ENCODE measurements at places on chromosomes 2 and 18.

- DNase-seq, result no peak
Observed at GRCh38 chr2:240647503-240648154, 22.3 kb downstream of the GPR35 start.

DNA sequence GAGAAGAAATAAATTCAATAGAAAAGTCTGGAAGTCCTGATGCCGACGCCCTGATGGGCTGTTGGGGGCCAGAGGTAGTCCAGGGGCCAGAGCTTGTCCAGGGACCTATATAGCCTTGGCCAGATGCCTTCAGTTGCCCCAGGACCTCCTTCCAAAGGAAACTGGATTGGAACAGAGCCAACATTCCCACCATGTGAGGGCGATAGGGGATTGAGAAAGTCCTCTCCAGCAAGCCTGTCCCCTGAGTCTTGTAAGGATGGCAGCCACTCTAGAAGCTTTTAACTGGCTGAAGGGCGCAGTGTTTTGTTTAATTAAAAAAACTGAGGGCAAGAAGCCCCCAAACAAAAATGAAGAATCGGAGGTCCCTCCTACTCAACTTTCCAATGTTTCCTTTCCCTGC is 54.9 kb upstream of the CDCA7 start:
- no peak for DNase-seq

DNA sequence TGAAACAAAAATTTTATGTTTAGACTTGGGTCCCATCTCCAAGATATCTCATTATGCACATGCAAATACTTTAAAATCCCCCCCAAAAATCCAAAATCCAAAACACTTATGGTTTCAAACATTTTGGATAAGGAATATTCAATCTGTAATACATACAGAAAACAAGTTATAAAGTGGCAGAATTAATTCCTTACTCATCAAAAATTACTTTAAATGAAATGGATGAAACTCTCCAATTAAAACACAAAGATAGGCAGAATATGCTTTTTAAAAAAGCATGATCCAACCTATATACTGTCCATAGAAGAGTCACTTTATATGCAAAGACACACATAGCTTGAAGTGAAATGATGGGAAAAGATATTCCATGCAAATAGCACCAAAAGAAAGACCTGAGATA is 744.6 kb downstream of the LRP1B start:
- DNase-seq, result no peak

DNA sequence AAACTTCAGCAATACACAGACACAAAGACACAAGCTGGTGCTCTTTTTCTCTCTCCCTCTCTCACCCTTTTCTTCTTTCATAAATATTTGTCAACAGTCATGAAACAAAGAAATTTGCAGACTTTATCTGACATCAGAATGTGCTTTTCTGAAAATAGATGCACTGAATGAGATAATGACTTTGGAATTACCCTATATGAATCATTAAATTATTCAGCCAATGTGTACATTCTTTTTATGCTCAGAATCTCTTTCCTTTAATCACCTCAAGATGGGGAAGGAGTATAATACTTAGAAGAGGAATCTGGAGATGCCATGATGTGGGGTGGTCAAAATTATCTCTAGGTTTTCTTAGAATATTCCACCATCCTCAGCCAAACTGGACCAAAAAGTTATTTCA is 289.9 kb downstream of the LRRTM1 start:
- DNase-seq, result peak; percentile 15

DNA sequence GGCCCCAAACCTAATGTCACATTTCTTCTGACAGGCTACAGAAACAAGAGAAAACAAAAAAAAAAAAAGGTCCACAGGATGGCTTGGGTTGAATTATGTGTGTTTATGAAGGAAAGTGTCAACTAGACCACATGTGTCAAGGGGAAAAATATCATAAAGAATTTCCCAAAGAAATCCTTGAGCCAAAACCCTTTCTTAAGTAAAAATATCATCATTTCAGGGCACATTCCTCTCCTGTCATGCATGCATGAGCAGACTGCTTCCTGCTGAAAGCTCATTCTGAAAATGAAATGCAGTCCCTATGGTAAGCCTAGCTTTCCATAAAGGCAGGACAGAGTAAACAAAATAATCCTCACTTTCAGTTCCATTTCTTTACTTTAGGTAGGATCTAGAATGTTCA is 85.7 kb upstream of the RBBP8 start:
- DNase-seq, result no peak

- DNase-seq, result no peak
Observed at GRCh38 chr2:16400127-16400623, 265.5 kb downstream of the CYRIA start.

DNA sequence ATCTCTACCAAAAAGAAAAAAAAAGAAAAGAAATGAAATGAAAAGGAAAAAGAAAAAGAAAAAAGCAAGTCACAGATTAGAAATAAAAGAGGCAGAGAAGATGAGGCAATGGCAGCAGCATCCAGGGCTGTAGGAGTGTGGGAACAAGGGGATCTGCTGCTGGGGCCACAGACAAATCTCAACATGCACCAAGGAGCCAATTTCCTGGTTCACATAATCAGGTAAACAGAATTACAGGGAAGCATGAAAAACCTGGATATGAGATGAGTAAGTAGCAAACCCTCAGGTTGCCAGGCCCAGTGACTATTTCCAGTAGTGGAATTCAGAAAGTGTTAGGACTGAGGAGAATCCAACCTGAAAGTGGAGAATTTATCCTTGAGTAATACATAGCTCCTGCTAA is 77.4 kb upstream of the ARHGAP28 start:
- no peak for DNase-seq

DNA sequence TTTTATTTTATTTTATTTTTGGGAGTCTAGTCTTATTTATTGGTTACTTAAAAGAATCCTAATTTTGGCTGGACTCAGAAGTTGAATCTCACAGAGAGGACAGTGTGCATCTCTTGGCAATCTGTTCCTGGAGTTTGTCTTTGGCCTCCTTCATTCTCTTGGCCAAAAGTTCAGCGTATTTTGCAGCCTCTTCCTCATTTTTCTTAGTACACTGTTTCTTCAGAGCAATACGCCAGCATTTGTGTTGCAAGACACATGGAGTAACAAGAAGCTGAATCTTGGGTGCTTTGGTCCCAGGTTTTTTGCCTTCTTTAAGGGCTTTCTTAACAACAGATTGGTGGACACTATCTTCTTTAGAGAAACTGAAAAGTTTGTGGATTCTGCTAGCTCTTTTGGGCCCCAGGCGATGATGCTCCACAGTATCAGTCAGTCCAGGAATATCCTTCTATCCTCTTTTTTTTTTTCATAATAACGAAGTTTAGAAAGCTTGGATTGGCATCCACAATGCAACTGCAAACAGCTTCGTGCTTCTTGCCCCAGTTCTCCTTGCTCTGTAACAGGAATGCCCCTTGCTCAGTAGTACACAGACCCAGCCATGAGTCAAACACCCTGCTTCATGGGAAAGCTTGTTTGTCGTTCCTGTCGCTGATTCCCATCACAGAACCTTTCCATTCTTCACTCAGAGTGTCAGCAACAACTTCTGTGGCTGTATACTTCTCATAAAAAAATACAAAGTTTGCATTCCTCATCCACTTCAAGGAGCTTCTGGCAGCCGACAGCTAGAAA is 34.8 kb upstream of the RFX8 start:
- no peak for DNase-seq

DNA sequence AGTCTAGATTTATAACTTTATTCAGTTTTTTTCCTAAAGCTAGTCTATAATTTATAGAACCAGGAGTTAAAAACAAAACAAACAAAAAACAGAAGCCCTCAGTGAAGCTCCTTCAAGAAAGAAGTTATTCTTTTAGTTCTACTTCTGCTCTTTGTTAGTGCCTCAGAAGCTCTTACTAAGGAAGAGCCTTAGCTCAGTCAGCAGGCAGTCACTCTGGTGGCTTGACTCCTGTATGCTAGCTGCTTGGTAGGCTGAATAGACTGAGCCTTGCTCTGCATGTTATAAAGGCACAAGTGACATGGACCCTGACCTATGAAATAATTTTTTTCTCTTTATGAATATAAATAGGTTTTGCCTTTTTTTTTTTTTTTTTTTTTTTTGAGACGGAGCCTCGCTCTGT is 24.8 kb downstream of the NCOA1 start:
- no peak for DNase-seq

Data from fibroblast of skin of left biceps (primary cell).